ENCODE measurements at places on chromosomes 1 and 21.

- no peak for DNase-seq
Observed at GRCh38 chr21:14916676-14917141, 148.1 kb downstream of the NRIP1 start.

GRCh38 chr1:198776602-198777029 lies 137.8 kb downstream of the PTPRC start:
- DNase-seq: no peak

GRCh38 chr1:14608308-14608707 lies 9.8 kb downstream of the KAZN start:
- no peak for DNase-seq

GRCh38 chr1:3507636-3508275 lies 53.3 kb downstream of the ARHGEF16 start:
- DNase-seq: no peak

- no peak for DNase-seq
Observed at GRCh38 chr1:153402226-153402625, 11.4 kb upstream of the S100A8 start.

DNA sequence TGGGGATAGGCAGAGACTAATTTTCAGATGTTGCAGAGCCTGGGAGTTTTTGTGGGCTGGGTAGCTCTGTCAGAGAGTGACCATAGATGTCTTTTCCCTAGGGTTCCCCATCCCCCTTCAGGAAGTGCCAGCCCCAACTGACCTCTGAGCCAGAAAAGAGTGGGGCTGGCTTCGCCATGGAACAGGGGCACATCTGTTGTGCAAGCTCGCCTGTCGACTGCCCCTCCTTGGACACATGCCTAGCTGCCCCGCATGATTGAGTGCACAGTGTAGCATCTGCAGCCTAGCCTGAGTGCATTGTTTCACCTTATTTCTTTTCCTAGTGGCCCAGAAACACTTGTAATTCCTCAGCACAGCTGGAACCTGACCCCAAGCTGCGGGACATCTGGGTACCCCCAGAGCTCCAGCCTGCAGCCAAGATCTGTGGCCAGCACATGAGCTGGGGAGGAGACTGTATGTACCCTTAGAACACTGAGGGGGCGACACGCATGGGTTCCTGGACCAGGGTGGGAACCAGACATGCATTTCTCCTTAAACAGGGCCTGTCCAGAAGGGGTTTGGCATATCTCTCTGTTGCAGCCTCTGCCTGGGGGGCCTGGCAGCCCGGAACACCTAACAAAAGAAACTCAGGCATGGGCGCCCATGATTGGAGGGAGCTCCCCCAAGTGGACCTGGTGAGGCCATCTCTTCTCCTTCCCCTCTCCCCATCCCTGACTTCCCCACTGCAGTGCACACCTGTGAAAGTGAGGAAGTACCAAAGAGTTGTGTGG lies 55.2 kb downstream of the SYT14 start:
- DNase-seq: no peak

DNA sequence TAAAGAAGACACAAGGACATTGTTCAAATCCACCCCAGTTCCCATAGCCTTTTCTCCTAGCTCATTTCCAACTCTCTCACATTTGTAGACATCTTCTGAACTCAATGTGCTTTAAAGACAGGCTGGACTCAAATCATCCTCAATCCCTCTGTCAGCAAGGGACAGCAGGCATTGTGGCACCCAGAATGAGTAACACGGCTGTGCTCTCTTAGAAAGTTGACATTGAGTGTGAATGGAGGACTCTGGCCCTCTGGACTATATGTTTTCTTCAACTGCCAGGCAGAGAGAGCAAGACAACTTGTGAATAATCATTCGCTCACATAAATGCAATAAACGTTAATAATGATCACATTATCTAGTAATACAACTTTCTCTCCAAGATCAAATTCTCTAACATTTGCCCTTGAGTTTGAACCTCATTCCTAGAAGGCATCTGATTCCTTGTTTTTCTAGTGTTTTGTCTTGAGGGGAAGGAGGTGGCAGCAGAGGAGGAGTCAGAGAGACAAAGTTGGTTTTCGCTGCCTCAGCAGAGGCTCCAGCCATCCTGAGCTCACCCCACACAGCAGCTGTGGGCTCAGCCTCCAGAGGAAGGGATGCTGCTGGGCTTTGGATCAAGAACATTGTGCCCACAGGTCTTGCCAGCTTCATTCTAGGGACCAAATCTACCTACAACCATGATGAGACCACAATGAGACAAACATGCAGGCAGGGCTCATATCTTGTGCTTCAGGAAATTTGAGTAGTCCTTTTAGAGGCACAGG lies 85.1 kb downstream of the BCAR3 start:
- DNase-seq: no peak

DNA sequence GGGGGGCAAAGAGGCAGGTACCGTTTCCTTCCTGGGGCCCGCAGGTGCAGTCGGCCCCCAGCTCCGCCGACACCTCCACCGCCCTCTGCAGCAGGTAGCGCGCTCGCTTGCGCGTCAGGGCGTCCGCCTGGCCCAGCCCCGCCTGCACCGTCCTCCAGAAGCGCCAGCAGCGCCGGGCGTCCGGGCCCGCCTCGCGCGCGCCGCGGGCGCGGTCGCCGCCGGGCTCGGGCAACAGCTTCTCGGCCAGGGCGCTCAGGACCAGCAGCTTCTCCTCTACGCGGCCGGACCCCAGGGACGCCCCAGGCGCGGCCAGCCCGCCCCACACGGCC lies 863 bp downstream of the TARBP1 start:
- DNase-seq: peak; percentile 75

DNA sequence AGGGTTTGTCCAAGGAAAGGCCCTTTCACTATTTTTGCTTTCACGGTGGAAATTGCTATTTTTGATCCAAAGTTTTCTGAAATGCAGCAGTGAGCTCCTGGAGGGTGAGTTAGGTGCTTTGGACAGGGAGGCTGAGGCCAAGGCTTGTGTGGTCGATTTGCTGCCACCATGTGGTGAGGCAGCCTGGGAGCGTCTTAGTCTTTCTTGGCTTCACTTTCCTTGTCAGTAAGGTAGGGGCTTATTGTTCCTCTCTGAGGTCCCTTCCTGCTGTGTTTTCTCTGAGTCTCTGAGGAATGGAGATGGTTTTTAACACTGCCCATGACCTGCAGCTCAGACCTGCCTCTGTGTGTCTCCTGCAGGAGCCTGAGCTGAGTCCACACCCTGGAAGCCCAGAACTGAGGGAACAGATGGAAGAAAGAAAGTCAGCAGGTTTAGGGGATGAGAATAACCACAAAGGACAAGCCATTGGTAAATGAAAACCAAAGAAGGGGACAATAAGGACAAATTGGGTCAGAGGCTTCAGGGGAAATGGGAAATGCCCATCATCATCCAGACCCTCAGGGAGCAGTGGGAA lies 20.1 kb upstream of the S100A10 start:
- DNase-seq: peak; percentile 40

- DNase-seq: no peak
Observed at GRCh38 chr21:46079352-46080170, 18.4 kb upstream of the COL6A2 start.

GRCh38 chr1:119988306-119989062 lies 81.0 kb downstream of the NOTCH2 start:
- no peak for DNase-seq

DNA sequence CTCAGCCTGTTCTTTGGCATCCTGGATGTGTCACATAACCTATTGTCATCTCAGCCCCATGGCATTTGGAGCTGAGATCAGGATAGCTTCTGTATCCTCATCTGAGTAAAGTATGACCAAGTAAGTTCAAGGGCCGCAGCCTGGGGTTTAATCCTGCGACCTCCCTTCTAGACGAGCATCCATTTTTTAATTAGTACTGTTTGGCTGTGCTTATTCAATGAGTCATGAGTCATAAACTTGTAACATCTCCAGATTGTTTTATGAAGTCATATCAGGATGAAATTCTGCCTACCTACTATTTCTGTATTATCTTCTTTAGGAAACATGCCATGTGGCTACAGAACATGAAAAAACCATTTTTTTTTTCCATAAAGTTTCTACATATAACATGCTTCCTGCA lies 119.1 kb downstream of the ERG start:
- no peak for DNase-seq

- DNase-seq: no peak
Observed at GRCh38 chr1:87204921-87205320, 123.8 kb upstream of the LMO4 start.

DNA sequence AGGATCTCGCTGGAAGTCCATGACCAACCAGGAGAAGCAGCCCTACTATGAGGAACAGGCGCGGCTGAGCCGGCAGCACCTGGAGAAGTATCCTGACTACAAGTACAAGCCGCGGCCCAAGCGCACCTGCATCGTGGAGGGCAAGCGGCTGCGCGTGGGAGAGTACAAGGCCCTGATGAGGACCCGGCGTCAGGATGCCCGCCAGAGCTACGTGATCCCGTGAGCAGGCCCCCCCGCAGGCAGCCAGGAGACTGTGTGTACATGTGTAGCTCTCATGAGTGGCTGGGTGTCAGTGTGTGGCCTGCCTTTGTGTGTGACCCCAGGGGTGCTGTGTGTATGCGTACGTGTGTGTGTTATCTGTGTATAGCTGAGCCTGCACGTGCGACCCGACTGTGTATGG lies 27.2 kb downstream of the ETNK2 start:
- DNase-seq: no peak

DNA sequence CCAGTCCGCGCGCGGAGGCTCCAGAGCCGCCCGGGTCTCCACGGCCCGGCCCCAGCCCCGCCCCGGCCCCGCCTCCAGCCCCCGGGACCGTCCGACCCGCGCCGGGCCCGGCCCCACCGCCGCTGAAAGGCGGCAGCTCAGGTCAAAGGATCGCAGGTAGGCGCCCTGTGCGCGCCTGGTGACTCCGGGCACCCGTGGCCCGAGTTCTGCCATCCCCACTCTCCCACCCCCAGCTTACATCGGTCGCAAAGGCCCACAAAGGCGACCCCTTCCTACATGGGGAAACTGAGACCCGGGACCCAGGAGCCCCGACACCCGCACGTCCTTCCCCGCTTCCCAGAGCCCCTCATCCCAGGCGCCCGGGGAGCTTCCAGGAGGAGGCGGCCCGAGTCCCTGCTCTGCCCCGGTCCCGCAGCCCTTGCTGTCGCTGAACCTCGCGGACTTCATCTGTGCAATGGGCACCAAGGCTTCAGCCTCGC lies at the start of gene TMEM200B:
Gene TMEM200B (minus strand): TSS at position 17 of the 479 bp plus-strand sequence. CDS start 2,075 bp downstream, outside the sequence.
- DNase-seq: no peak

DNA sequence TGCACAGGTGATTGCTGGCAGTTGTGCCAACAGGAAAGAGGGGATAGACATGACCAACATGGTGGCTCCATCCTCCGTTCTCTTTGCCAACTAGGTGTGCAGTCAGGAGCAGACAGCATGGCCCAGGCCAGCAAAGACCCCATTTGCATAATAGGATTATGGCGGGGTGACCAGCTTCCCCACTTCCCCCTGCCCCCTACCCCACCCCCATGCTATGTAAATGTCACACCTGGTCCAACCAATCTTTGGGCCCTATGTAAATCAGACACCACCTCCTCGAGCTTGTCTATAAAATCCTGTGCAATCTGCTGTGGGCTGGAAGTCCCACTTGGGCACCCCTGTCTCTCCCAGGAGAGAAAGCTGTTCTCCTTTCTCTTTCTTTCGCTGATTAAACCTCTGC lies 146.0 kb downstream of the SLC30A10 start:
- no peak for DNase-seq

GRCh38 chr1:187244623-187245022 lies 415.9 kb downstream of the PLA2G4A start:
- DNase-seq: no peak

DNA sequence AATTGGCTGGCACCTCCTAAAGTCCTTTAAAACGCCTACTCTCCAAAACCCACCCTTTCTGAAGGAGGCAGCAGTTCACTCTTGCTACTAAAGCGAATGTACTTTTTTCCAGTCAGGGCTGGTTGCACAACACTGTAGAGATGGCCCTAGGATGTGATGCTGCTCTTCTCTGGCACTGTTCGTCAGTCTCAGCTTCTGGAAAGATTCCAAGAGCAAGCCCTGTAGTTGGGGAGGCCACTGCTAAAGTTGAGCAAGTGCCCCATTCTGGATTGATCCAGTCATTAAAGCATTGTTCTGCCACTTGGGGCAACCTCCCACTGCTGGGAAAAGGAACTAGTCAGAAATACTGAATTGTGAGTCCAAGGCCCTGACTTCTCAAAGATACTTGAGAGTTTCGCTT lies 28.5 kb upstream of the KCNQ4 start:
- DNase-seq: no peak

DNA sequence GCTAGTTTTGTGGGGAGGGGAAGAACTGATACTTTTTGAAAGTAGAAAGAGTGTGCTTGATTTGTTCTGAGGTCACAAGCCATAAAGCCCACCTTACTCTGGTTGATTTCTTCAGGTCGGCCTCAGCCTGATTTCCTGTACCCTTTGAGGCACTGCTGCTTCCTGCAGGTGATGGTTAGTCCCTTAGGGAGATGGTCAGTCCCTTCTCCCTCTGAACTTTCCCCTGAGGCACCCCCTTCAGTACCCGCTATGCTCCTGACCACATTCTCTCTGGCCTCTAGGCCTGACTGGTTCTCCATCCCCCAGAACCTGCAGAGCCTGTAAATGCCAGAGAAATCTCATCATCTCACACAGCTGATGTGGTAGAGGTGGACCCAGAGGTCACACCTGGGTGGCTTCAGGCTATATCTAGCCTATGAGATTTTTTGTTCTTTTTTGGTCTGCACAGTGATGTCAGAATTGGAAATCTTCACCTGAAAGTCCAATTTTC lies 15.0 kb upstream of the ID3 start:
- DNase-seq: no peak

GRCh38 chr1:150621497-150622302 lies 7.7 kb downstream of the ENSA start:
- peak; percentile 79 for DNase-seq

DNA sequence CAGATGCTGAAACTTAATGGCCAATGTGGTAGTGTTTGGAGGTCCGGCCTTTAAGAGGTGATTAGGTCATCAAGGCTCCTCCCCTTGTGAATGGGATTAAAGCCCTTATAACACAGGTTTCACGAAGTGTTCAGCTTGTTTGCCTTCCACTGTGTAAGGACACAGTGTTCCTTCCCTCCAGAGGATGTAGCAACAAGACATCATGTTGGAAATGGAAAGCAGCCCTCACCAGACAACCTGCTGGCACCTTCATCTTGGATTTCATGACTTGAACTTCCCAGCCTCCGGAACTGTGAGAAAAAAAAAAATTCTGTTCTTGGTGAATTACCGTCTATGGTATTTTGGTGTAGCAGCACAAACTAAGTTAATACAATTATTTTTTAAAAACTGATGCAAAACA lies 613.8 kb downstream of the KIF26B start:
- no peak for DNase-seq

DNA sequence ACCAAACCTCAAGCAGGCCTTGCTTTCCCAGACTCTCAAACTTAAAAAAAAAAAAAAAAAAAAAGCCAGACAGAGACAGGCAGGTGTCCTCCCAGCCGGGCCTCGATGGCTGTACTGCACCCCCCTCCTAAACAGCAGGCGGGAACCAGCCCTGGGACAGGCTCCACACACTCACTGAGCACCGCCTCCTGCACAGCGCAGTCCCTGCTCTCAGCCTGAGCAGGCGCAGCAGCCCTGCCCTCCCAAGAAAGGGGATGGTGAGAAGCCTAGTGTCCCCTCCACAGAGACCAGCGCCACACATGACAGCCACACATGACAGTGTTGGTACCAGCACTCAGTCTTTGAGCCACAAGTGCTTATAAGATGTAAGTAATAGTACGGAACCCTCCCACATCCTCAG lies 11.9 kb downstream of the MX2 start:
- no peak for DNase-seq
